ENCODE measurements at places on chromosomes 6 and 20.

GRCh38 chr20:51195419-51195901 lies 172.6 kb upstream of the KCNG1 start:
- no peak for DNase-seq

DNA sequence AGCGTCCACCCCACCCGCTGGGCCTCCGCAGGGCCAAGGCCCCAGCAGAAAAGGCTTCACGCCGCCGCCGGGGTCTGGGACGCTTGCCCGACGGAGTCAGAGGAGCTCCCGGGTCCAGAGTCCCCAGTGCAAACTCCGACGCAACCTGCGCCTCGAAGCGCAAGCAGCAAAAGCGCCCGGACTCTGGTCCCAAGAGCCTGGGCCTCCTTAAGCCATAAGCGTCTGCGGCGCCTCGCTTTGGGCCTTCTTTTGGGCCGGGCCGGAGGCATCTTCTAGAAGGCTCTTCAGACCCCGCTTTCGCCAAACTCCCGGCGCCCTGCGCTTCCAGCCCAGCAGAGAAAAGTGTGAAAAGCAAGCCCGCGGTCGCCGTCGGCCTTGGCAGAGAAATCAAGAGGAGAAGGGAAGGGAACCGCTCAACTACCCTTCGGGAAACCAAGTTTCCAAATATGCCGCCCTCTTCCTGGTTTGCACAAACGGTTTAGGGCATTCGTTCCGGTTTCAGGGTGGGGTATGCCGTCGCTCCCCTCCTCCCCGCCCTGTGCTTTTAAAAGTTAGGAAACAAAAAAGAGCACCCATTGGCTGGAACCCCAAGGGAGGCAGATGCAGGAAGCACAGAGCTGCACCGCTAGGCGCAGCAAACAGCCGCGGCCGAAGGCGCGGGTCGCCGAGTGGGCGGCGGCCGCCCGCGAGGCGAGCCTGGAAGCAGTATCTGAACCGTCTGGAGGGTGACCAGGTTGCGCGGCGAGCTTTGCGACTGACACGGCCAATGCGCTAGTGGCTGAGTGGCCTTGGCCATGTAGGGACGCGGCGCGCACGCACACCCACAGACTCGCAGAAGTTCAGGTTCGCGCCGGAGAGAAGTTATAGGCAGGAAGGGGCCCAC lies 1.2 kb downstream of the TBX18 start:
- no peak for DNase-seq

DNA sequence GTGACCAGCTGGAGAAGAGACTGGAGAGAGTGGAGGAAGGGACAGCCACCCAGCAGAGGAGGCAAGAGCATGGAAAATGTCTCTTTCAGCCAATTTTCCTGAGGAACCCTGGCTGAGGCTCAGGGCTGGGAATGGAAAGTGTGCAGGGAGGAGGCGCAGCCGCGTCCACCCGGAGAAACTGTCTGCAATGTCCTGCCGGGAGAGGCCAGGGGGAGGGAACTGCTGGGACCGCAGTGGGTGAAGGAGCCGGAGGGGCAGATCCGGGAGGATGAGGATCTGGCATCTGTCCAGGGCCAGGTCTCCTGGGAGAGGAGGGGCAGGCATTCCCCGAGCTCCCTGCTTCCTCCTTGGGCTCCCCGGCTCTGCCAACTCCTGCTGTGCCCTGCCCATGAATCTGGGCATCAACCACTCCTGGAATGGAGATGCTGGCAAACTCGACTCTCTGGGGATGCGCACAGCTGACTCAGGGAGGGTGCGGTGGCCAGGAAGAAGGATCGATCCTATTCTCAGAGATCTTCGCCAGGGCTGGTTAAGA lies 17.4 kb upstream of the HM13 start:
- DNase-seq, result no peak

GRCh38 chr6:53827531-53827930 lies 32.7 kb downstream of the LRRC1 start:
- DNase-seq, result no peak

GRCh38 chr20:6855796-6856195 lies 88.3 kb downstream of the BMP2 start:
- no peak for DNase-seq

DNA sequence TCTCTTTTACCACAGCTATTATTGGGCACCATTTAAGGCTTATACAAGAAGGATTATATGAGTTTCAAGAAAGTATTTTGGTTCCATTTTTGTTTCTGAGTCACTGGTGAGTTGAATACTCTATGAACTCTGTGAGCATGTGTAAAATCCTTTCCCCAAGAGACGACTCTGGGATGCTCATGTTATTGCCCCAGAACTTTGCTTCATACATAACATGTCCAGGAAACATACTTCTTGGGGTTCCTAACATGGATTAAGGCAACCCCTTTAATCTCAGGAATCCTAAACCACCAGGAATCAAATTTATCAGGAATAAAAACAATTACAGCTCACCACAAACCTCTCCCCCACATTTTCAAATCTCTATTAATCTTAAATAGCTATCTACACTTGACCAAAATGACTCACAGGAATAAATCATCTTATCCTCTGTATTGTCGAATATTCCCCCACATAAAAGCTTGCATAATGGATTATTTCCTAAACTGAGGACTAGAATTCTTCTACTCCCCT lies 117.5 kb upstream of the COL21A1 start:
- DNase-seq, result no peak

GRCh38 chr20:29873946-29874345 lies 1383.5 kb upstream of the DEFB115 start:
- DNase-seq, result no peak

- no peak for DNase-seq
Observed at GRCh38 chr6:51613558-51613957, 473.9 kb downstream of the PKHD1 start.

DNA sequence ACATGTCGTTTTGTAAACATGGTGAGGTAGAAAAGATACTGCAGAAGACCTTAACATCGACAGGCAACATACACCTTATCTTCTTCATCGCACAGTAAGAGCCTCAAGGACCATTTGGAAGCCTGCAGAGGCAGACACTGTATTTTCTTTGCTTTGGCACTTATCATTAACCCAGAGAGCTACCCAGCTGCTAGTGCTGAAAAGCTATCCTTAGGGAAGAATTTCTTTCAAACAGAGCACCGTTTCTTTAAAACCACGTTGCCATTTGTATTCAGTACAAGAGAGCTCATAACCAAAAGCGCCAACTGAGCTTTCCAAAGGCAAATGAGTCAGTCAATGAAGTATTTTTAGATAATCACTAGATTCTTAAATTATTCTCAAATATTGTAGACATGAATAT lies 306.6 kb downstream of the EPM2A start:
- DNase-seq, result no peak

- no peak for DNase-seq
Observed at GRCh38 chr6:70415660-70416059, 2.4 kb downstream of the FAM135A start.

DNA sequence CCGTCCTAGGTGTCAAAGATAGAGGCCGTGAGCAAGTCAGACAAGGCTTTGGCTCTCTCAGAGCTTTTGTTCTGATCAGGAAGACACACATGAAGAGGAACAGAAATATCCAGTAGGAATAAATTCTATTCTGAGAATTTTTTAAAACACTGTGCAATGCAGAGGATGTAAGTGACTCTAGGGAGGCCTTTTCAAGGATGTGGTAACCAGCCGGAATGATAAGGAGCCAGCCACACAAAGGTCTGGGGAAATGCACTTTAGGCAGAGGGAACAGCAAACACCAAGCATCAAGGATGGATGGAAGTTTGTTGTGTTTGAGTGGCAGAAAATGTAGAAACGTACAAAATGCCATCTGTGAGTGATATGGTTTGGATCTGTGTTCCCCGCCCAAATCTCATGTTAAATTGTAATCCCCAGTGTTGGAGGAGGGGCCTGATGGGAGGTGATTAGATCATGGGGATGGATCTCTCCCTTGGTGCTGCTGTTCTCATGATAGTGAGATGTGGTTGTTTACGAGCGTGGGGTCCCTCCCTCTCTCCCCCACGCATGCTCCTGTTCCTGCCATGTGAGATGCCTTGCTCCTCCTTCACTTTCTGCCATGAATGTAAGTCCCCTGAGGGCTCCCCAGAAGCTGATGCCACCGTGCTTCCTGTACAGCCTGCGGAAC lies 93.6 kb upstream of the CDYL start:
- no peak for DNase-seq

- DNase-seq, result no peak
Observed at GRCh38 chr20:845941-846893, 12.7 kb downstream of the FAM110A start.

- no peak for DNase-seq
Observed at GRCh38 chr20:3420211-3420707, 12.8 kb upstream of the DNAAF9 start.

GRCh38 chr20:49838546-49838945 lies 25.9 kb downstream of the SLC9A8 start:
- DNase-seq, result no peak

- DNase-seq, result no peak
Observed at GRCh38 chr6:73139681-73140383, 85.5 kb downstream of the KHDC1L start.

DNA sequence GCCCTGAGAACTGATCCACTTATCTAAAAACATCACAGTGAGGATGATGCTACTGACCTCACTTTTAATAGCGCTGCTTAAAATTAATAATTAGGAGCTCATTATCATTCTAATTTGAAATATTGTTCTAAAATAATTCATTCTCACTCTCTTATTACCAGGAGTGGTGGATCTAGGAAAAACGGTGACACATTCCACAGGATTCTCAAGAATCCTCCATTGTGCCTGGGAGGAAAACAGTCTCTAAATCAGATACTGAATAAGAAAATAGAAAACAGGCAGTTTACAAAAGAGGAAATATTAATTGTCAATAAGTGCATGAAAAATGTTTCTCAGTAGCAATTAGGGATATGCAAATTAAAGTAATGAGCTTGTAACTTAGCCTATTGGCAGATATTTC lies 187.4 kb downstream of the TENT5A start:
- no peak for DNase-seq

- DNase-seq, result no peak
Observed at GRCh38 chr20:38083338-38084048, 49.9 kb downstream of the RPRD1B start.

GRCh38 chr6:63097222-63097621 lies 114.0 kb upstream of the FKBP1C start:
- no peak for DNase-seq

- DNase-seq, result no peak
Observed at GRCh38 chr6:135144673-135145062, 36.4 kb upstream of the MYB start.

DNA sequence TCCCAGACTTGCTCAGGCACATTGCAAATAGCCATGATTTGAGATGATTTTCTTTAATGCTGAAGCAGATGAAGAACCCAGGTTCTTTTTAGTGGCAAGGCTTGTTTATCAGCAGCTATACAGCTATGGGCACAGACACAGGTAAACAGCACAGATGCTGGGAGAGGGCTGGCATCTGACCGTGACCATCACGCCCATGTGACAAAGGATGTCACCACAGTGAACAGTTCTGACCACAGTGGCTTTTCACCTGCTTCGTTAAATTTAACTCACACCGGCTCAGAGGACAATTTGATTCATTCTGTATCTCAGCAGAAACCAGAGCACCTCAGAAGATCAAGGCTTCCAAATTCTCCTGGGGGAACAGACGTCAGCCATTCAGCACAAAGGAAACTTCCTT lies 142.6 kb downstream of the CDH26 start:
- DNase-seq, result no peak

GRCh38 chr6:25998379-25998778 lies 35.8 kb downstream of the TRIM38 start:
- no peak for DNase-seq

DNA sequence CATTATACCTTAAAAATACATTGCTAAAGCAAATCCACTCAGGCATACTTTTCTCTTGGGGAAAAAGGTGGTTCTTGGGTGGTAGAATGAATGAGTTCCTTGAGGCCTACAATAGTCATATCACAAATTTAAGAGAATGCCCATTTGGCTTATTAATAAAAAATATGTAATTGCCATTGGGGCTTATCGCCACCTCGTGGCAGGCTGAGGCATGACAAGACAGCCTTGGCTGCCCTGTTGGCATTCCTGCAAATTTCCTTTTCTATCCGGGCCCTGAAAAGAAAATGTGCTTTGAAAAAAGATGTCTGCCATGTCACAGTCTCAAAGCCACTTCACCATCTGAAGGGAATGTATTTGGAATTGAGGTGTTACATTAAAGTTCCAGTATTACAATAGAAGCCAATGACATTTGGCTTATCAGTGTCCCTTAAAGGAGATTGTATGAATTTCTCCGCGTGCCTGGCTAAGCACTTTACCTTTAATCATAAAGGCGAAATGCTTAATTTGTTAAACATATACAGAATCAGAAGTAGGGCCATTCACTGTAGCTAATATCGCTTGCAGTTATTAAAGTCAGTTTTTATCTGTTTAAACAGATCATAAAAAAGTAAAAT lies 188.3 kb upstream of the ZFP64 start:
- DNase-seq, result no peak

- DNase-seq, result no peak
Observed at GRCh38 chr6:28683945-28684538, 158.4 kb downstream of the GPX5 start.

DNA sequence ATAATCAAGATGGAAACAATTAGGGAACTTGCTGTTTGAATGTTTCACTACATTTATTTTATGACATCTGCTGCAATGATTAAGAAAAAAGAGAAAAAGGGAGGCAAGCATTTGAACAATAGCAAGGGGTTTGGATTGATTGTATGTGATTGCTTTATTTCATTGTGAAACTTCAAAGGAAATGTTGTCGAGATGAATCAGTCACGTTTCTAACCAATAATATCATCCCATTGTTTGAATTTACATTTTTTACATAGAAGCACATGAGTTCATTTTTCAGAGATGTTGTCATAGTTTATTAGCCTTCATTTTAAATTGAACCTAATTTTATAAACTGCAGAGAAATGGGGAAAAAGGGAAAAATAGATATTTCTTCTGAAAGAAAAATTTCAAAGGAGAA lies 572.0 kb downstream of the KIF16B start:
- no peak for DNase-seq

DNA sequence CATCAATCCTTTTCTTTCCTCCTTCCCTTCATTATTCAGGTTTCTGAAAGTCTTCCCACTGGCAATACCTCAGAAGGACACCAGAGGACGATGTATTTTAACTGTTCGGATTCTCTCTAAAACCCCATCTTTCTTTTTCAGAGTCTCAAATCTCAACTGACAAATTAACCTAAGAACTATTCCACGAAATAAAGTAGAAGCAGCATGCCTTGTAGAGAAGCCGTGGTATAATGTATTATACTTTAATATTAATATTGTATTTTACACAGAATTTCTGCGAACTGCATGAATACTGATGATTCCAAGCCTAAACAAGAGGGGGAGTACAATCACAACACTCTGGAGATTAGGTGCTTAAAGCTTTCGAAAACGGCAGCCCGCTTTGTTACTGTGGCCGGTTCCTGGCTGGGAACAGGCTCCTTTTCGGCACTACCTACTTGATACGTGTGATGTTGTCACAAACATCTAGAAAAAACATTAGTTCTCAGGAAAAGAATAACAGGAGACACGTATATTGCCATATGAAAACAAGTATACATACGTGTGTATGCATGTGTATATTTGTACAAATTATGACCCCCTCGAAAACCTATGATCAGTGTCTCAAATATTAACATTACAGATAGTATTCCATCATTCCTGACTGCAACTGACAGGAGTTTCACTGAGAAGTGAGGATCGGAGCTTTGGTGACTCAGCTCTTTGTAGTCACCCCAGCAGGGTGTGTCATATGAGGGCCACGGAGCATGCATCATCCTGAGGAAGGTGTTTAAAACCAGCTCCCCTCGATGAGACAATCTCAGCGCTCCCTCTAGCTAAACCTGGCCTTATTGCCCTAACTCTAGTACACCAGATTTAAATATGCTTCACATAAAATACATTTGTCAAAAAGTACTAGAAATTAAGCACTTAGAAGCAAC lies 319.7 kb upstream of the TCF21 start:
- no peak for DNase-seq

All from cortex of kidney (tissue), 1 donor.